A549 (cell line): ENCODE measurements at places on chromosomes 3 and 15.

DNA sequence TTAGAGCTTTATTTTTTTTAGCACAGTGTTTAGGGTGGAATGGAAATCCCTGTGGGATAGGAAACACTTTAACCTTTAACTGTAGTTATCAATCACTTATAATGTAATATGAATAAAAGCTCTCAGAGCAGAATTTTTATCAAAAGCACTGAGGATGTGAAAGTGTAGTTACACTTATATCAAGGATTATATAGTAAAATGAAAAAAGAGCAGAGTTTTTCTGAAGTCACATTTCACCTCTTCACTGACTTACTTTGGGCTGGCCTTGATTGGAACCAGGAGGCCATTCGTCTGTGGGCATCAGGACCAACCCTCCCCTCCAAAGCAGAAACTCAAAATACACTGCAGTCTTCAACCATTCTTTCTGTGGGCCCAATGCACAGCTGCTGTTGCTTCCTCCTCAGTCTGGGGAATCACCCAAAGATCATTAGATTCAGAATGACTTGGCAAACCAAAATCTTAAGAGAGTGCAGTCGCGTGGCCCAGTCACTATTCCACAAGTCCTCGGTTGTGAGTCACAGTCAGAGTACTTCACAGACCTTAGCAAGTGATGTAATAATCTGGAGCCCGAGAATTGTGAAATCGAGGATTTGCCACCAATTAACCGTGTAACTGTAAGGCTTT, 132.6 kb upstream of the COL8A1 start:
- DNase-seq = peak; percentile 46

- DNase-seq = no peak
Measured at GRCh38 chr3:84967767-84968581, 9.2 kb downstream of the CADM2 start.

- no peak for DNase-seq
Measured at GRCh38 chr15:92044203-92044909, 190.8 kb downstream of the SLCO3A1 start.

DNA sequence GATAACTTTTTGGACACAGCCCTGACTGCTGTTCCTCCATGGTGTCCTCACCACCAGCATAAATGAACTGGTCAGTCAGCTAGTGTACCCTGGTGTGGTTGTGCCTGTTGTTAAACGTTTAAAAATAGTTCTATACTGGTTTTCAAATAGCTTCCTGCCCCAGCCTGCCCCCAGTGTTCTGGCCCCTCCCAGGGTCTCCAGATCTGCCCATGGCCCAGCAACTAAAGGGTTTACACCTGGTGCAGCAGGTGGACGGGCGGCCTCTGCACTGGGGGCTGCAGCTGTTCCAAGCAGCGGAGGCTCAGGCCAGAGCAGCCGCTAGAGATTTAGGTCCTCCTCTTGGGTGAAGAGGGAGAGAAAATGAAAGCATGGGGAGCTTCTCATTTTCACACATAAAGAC, 6.1 kb upstream of the NR2E3 start:
- DNase-seq = no peak

DNA sequence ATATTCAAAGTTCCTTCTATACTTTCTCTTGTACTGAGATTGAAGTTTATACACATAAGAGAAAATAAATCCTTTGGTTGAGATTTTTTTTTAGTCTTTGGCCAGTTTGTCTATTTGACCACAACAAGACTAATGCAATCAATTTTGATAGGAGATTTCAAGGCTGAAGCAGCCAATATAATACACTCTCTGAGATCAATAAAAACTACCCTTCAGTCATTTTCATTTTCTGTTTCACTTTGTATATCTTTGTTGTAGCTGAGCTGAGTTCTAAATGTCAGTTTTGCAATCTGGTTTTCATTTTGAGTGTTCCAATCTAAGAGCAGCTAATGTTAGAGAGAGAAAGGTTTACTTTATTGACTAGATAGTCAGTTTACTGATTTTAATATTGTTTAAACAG, 623.8 kb upstream of the ROBO1 start:
- DNase-seq = no peak

DNA sequence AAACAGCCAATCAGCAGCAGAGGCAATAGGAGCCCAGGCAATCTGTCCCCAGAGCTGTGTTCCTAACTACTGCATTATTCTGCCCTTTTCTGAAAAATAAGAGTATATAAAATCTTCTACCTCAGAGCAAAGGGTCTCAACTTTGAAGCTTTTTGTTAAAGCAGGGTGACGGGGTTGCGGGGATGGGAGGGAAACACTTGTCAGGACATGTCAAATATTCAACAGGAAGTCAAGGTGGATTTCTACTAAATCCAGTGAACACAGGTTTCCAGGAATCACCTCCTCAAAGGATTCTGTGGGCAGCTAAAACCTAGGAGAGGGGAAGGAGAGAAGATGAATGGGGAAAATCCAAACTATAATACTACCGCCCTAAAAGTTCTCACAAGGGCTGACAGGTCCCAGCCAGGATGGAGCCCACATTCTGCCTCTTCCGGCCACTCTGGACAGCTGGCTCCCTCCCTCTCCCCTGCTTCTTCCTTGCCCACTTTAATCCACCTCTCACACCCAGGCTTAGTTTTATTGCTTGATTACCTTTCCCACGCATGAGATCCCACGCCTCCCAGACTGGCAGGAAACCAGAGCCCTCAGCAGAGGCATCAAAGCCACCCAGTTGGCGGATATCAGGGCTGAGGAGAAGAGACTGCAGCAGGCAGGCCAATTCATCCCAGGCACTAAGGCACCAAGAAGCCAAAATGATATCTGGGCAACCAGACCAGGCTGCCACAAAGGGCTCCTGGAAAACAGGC, 77.2 kb downstream of the OSBPL10 start:
- DNase-seq = no peak

- DNase-seq = peak; percentile 65
Measured at GRCh38 chr3:57951066-57951882, 56.9 kb upstream of the FLNB start.

DNA sequence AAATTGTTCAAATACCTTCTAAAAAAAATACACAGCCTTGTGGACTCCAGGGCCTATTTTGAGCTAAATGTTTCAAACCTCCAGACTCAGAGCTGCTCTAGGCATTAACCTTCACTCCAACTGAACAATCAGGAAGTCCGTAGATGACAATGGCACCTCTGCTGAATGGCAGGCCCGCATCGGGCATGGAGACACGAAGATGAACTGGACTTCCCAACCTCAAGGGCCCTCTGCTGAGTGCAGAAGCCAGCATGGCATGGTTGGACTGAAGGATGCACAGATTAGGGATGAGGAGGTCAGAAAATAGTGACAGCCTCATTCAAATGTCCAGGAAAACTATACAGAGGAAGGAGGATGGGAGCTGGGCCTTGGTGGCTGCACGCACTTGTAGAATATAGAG, 2.2 kb downstream of the FAM174B start:
- no peak for DNase-seq

DNA sequence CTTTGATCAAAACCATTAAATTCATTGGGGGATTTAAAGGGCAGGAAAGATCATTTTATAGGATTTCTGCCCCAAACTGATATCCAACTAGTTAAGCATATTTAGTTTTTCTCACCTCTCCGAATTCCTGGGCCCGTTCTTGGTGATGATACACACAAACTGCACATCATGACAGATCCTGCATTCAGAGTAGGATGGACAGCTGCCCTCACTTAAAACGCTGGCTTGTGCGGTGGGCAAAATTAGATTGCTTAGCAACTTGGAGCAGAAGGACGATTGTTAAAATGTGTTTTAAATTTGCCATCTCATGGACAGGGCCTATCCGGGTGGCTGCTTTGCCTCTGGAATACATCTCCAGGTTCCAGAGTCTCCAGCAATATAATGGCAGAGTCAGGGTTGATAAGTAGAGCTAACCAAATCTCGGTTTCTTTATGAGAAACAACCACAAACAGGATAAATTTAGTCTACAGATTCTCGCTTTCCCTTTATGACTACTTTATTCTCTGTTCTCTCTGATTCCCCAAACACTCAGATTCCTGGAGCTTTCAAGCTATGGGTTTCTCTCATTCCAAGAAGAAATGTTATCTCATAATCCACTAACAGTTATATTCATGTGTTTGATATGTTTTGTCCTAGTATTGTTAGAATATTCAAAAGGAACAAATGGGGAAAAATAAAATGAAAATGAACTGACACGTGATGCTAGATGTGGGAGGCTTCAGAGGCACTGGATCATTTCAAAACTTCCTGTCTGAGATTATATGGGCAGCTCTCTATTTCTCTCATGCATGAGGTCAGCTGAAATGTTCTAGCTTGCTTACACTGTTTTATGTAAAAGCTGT, 1014.1 kb upstream of the SEMA6D start:
- DNase-seq = no peak

GRCh38 chr3:196423044-196423781, 9.0 kb downstream of the UBXN7 start:
- no peak for DNase-seq

DNA sequence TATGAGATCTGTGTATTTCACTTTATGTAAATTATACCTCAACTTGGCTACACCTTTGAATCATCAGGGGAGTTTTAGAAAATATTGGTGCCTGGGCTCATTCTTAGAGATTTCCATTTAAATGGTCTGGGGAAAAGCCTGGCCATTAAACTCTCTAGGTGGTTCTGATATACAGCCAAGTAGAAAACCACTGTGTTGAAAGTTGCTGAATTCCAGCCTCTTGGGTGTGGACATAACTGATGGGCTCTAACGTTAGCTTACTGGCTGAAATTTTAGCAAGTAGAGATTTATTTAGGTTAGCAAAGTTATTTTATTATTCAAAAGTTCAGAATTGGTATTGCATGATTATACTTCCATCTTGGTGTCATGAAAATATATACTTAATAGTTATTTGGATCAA, 84.1 kb downstream of the ATG7 start:
- no peak for DNase-seq

- DNase-seq = no peak
Measured at GRCh38 chr3:157530637-157531300, 27.6 kb upstream of the VEPH1 start.

DNA sequence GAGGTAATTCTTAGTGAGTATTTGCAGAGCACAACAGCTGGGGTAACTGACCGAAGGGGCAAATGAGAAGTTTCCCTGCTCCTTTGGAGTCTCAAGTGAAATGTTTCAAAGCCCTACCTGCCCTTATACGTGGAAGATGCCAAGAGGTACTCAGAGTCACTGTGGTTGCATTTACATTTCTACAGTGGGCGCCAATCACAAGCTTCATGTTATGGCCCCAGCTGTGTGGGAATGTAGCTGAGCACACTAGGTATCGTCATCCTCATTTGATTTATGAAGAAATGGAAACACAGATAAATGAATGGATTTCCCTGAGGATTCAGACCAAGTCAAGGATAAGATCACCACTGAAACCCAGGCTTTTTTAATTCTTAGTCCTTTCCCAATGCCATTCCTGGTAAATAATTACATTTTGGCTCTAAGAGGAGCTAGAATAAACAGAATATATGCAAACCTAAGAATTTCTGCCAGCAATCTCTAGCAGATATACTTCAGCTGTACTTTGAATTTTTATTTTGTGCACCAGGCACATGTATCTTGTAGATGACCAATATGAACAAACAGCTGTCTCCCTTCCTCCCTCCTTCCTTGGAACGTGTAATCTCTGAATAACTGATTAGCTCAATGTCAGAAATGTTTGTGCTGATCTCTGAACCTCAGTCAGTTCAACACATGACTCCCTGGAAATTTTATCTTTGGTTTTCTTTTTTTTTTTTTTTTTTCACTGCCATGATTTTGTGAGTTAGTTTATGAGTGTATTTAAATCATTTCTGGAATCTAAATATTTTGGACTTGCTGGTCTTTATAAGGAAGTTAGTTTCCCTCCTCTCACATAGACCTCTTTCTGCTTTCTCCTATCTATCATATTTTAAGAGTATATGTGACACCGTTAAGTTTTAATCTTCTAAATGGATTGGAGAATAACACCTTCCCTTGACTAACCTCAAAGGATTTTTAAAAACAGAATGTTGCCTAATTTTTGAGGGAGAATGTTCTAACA, 69.2 kb downstream of the MAP2K5 start:
- no peak for DNase-seq

- DNase-seq = peak; percentile 21
Measured at GRCh38 chr3:192408647-192409200, 318.6 kb downstream of the FGF12 start.

- peak; percentile 62 for DNase-seq
Measured at GRCh38 chr3:185677146-185677829, 91.2 kb downstream of the SENP2 start.

DNA sequence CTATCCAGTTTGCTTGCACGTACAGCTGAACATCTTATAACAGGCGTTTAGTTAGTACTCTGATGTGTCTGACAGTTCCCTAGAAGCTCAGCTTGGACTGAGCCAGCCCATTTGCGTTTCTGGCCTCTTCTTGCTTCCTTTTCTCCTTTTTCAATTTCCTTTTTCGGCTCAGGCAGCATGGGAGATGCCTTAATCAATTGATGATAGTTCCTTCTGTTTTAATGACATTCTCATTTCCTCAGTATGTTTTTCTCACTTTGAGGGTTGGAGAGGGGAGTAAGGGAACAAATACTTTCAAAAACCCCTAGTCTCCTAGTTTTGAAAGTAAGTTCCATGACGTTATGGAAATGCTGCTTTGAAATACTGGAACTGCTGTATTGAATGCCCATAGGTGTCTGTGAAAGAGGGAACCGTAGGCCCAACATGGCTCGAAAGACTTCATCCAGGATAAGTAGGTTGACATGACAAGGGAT, 18.9 kb downstream of the IL1RAP start:
- no peak for DNase-seq

- no peak for DNase-seq
Measured at GRCh38 chr3:81463781-81464180, 297.7 kb downstream of the GBE1 start.

- DNase-seq = no peak
Measured at GRCh38 chr15:70376929-70377691, 279.4 kb upstream of the TLE3 start.

GRCh38 chr3:196270499-196270898, 17.0 kb downstream of the PCYT1A start:
- no peak for DNase-seq

DNA sequence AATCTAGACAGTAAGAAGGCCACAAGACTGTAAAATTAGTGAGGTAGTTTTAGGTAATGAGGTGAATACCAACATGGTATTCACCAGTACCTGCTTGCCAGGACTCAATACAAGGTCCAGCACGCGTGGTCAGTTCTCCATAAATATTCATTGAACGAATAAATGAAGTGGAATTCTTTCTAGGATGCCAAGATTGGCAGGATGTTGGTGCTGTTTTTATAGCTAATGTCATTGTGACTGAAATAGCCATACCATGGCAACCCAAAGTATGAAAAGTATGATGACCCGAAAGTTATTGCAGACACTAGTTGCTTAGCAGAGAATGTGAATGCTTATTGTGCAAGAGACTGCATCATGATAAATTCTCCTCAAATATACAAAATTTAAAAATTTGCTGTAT, 307.2 kb downstream of the KCNH8 start:
- no peak for DNase-seq

GRCh38 chr3:151581035-151581434, 120.2 kb upstream of the IGSF10 start:
- DNase-seq = no peak
